GM12878 (cell line): ENCODE measurements at places on chromosomes 2 and 18. TPM values are rescaled to one million over a fixed set of nuclear protein-coding genes. Genes with fewer than 3 reads are reported as not detected.

C2orf72 gene
- total RNA-seq, result 0.08 and 0.18 TPM in 2 replicates

DNA sequence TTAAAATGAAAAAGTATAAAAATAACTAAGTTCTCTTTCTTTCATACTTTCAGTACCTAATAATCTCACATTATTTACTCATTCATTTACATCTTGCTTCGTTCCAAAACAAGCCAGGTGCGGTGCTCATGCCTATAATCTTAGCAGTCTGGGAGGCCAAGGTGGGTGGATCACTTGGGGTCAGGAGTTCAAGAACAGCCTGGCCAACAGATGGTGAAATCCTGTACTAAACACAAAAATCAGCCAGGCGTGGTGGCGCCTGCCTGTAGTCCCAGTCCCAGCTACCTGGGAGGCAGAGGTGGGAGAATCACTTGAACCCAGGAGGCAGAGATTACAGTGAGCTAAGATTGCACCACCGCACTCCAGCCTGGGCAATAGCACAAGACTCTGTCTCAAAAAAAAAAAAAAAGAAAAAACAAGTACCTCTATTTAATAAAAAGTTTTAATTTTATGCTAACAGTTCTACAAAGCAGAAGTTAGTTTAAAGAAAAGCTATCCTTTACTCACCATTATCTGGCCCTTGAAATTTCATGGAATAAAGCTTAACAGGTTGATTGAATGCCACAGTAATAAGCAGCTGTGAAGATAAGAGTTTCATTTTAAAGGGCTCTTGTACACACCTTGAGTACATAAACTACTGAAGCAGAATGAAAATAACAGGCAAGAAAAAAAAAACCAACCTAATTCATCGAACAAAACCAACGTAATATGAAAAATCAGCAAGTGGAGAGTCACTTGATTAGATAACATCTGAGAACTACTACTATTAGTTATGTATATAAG, 22.5 kb downstream of the TXNL1 start:
- H3K4me1 ChIP-seq, result no peaks in the 10 kb centered on the region
- no peak overlapping the region for H3K4me3 ChIP-seq
- H3K27me3 ChIP-seq, result no peaks in the 10 kb centered on the region
- no peak for DNase-seq
- peaks cover 5% of the 10 kb centered on the region for H3K36me3 ChIP-seq

DNA sequence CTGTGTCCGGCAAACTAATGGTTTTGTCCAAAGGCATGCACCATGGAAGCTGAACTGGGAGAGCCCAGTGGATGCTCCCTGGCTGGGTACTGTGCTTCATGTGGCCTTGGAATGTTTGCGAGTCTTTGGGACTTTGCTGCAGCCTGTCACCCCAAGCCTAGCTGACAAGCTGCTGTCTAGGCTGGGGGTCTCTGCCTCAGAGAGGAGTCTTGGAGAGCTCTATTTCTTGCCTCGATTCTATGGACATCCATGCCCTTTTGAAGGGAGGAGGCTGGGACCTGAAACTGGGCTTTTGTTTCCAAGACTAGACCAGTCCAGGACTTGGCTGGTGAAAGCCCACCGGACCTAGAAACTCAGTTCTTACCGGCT, 1.7 kb downstream of the MARS2 start:
- no peaks in the 10 kb centered on the region for H3K27me3 ChIP-seq
- H3K4me3 ChIP-seq, result peak overlapping the region; percentile 81
- no peak overlapping the region for H3K27ac ChIP-seq
- peaks cover 14% of the 10 kb centered on the region for H3K4me1 ChIP-seq

- H3K4me1 ChIP-seq, result no peaks in the 10 kb centered on the region
- no peak overlapping the region for H3K27ac ChIP-seq
- H3K36me3 ChIP-seq, result no peaks in the 10 kb centered on the region
- no peak for DNase-seq
Observed at GRCh38 chr18:48583573-48583972, 44.7 kb downstream of the CTIF start.

SLC40A1 gene
- 0.38 and 0.61 TPM in 2 replicates for total RNA-seq

DNA sequence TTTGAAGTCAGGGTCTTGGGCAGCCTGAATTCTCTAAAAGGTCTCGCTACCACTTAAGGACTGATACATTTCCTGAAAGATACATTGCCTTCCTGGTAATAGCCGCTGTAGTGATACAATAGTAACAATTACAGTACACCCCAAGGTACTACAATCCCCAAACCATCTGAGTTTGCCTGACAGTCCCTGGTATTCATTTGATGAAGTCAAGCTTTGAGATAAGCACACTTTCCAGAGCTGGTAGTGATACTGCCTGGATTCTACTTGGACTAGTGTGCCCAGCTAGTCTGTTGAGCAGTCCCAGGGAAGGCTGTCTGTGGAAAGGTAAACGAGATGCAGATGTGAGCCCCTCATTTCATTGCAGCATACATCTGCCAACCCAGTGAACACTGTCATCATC, 24.4 kb upstream of the ITGB6 start:
- H3K4me1 ChIP-seq, result peaks cover 9% of the 10 kb centered on the region; the same call in 1 of the 2 replicates
- no peak overlapping the region for H3K27ac ChIP-seq
- H3K4me3 ChIP-seq, result no peak overlapping the region
- no peaks in the 10 kb centered on the region for H3K36me3 ChIP-seq

IL18R1 gene
- total RNA-seq, result 10.0 and 10.4 TPM in 2 replicates

DNA sequence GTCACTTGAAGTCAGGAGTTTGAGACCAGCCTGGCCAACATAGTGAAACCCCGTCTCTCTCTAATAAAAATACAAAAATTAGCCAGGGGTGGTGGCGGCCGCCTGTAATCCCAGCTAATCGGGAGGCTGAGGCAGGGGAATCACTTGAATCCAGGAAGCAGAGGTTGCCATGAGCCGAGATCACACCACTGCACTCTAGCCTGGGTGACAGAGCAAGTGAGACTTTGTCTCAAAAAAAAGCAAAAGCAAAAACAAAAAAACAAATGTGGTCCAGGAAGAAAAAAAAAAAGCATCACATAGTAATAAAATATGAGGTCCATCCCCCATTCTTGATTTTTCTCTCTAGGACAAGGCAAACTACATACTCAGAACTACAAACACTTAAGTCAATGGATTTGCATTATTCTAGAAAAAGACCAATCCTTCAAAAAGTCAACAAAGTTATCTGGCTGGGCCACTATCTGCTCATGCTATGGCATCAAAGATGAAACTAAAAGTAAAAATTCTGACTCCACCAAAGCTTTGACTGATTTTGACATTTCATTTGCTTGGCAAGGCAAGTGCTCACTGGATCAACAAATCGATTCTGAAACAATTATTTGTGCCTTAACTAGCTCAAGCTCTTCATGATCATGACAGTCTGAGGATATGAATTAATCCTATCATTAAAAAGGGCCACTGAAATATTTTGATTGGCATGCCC, 28.4 kb downstream of the MEX3C start:
- no peak for DNase-seq
- H3K36me3 ChIP-seq, result no peaks in the 10 kb centered on the region
- H3K27ac ChIP-seq, result no peak overlapping the region; the same call in 1 of the 2 replicates
- peaks cover 22% of the 10 kb centered on the region for H3K4me1 ChIP-seq
- H3K27me3 ChIP-seq, result no peaks in the 10 kb centered on the region
- no peak overlapping the region for H3K4me3 ChIP-seq

GRCh38 chr2:80365762-80366161, 61.2 kb upstream of the LRRTM1 start:
- no peak for DNase-seq
- H3K27me3 ChIP-seq, result no peaks in the 10 kb centered on the region
- no peak overlapping the region for H3K27ac ChIP-seq
- H3K4me1 ChIP-seq, result no peaks in the 10 kb centered on the region

- H3K4me3 ChIP-seq, result no peak overlapping the region
- H3K27ac ChIP-seq, result no peak overlapping the region
- no peak for DNase-seq
- no peaks in the 10 kb centered on the region for H3K36me3 ChIP-seq
Observed at GRCh38 chr18:62045316-62045715, 141.5 kb downstream of the PIGN start.

DNA sequence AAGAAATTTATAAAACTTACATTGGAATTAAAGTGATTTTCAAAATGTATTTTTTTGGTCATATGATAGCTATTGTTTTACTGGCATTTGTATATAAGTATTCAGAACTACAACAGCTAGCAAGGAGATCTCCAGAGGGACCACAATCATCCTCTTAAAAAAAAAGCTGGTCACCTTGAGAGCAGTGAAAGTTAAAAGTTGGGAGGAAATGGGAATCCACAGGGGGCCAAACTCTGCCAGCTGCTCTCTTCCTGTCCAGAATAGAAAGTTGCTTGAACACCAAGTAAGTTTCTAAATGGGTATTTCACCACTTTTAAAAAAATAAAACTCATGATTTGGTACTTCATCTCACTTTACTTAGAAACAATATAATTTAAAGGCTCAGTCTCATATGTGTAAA, 1025.1 kb downstream of the LRP1B start:
- no peak overlapping the region for H3K4me3 ChIP-seq
- H3K4me1 ChIP-seq, result no peaks in the 10 kb centered on the region
- H3K27me3 ChIP-seq, result no peaks in the 10 kb centered on the region
- H3K27ac ChIP-seq, result no peak overlapping the region
- no peaks in the 10 kb centered on the region for H3K36me3 ChIP-seq

- no peaks in the 10 kb centered on the region for H3K36me3 ChIP-seq
- DNase-seq, result no peak
- H3K27me3 ChIP-seq, result no peaks in the 10 kb centered on the region
- H3K4me3 ChIP-seq, result no peak overlapping the region
- H3K27ac ChIP-seq, result no peak overlapping the region
- H3K4me1 ChIP-seq, result peaks cover 3% of the 10 kb centered on the region; the same call in 1 of the 2 replicates
Observed at GRCh38 chr2:229947544-229947943, 25.2 kb downstream of the FBXO36 start.

- no peak overlapping the region for H3K4me3 ChIP-seq
- H3K36me3 ChIP-seq, result no peaks in the 10 kb centered on the region
- H3K27ac ChIP-seq, result no peak overlapping the region
- H3K27me3 ChIP-seq, result no peaks in the 10 kb centered on the region
- no peaks in the 10 kb centered on the region for H3K4me1 ChIP-seq
Observed at GRCh38 chr2:232613538-232614134, 19.8 kb upstream of the EFHD1 start.

SULT1C3 gene
- not detected in 2 replicates for total RNA-seq

DNA sequence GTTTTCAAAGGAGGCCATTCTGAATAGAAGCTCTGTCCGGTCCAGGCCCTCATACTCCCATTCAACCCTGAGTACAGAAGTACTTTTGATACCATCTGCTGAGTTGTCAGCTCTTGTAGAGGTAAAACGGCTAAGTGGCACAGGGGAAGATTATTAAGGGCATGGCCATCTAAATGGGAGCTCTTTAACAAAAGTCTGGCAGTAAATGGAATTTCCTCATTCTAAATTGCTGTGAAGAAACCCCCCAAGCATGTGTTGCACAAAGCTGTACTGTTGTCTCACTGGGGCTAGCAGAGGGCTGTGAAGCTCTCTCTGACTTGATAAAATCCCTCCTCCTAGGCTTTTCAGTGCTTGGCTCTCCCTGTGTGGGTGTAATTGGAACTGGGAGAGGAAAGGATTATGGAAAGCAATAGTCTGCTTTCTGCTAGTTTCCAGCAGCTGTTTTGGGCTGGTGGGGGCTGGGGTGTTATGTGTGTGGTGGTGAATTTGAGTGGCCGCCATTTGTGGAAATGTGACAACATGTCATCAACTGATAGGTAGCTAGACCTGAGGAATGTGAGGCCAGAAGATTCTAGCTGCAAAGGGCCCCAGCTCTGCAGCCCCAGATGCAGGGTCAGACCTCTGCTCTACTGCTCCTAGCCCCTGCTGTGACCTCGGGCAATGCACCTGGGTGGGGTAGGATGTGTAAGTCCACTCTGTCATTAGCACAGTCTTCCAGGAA, 65.1 kb downstream of the MAP4K4 start:
- no peaks in the 10 kb centered on the region for H3K36me3 ChIP-seq
- H3K27ac ChIP-seq, result no peak overlapping the region
- H3K4me3 ChIP-seq, result no peak overlapping the region
- no peaks in the 10 kb centered on the region; the same call in 1 of the 2 replicates for H3K27me3 ChIP-seq
- no peak for DNase-seq

- peak overlapping the region; percentile 84 for H3K27ac ChIP-seq
- DNase-seq, result no peak
- H3K36me3 ChIP-seq, result no peaks in the 10 kb centered on the region
- H3K4me1 ChIP-seq, result peaks cover 75% of the 10 kb centered on the region
Observed at GRCh38 chr18:13613099-13613498, 113.3 kb downstream of the FAM210A start.

RNF125 gene
- 3.9 and 4.1 TPM in 2 replicates for total RNA-seq

- no peak overlapping the region for H3K4me3 ChIP-seq
- no peaks in the 10 kb centered on the region for H3K4me1 ChIP-seq
- H3K27ac ChIP-seq, result no peak overlapping the region
- H3K27me3 ChIP-seq, result no peaks in the 10 kb centered on the region
- DNase-seq, result no peak
Observed at GRCh38 chr2:75186821-75187220, 12.5 kb downstream of the TACR1 start.

GRCh38 chr2:120576509-120577474, 158.9 kb upstream of the GLI2 start:
- peaks cover 7% of the 10 kb centered on the region for H3K27me3 ChIP-seq
- no peaks in the 10 kb centered on the region for H3K4me1 ChIP-seq
- no peak for DNase-seq

DNA sequence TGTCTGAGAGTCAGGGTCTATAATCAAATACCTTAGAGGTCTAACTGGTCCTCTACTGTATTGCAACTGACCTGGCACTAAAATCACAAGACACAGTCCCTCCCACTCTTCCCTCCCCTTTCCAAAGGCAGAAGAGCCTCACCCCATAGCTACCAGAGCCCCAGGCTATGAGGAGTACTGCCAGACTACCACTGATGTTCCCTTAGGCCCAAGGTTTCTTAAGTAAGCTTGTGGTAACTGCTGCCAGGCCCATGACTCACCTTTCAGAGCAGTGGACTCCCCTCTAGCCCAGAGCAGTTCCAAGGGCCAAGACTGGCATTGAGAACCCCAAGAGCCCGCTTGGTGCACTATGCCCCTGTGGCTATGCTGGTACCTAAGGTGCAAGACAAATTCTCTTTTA, 1193.4 kb downstream of the DSC3 start:
- no peak overlapping the region for H3K27ac ChIP-seq
- no peaks in the 10 kb centered on the region for H3K4me1 ChIP-seq
- no peaks in the 10 kb centered on the region for H3K27me3 ChIP-seq

DNA sequence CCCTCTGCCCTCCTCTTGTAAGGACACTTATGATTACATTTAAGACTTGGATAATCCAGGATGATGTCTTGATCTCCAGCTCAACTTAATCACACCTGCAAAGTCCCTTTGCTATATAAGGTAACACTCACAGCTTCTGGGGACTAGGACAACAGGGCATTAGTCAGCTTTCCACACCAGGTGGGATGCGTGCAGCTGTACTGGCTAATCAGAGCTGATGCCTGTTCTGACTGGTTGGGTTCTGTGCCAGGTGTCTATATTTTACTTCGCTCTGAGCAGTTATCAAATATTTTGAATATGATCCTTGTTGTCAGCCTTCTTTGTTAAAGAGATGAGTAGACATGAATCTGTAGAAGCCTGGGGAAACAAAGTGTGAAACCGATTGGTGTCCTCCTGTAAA, 115.5 kb upstream of the ATP8B1 start:
- peaks cover 4% of the 10 kb centered on the region; the same call in 1 of the 2 replicates for H3K4me1 ChIP-seq
- no peak for DNase-seq
- no peaks in the 10 kb centered on the region for H3K27me3 ChIP-seq
- H3K27ac ChIP-seq, result no peak overlapping the region
- no peaks in the 10 kb centered on the region for H3K36me3 ChIP-seq
